ENCODE measurements at places on chromosomes 3 and 15.

DNA sequence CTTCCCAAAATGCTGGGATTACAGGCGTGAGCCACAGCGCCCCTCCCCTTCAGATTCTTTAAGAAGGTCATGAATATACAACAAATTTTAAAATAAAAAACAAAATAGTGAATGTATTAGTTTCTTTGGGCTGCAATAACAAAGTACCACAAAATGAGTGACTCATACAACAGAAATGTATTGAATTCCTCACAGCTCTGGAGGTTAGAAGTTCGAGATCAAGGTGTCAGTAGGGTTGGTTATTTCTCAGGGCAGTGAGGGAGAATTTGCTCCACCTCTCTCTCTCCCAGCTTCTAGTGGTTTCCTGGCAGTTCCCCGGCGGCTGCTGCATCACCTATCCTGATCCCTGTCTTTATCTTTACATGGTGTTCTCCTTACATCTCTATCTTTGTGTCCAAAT lies 804.0 kb downstream of the ROBO1 start:
- no peak for DNase-seq

DNA sequence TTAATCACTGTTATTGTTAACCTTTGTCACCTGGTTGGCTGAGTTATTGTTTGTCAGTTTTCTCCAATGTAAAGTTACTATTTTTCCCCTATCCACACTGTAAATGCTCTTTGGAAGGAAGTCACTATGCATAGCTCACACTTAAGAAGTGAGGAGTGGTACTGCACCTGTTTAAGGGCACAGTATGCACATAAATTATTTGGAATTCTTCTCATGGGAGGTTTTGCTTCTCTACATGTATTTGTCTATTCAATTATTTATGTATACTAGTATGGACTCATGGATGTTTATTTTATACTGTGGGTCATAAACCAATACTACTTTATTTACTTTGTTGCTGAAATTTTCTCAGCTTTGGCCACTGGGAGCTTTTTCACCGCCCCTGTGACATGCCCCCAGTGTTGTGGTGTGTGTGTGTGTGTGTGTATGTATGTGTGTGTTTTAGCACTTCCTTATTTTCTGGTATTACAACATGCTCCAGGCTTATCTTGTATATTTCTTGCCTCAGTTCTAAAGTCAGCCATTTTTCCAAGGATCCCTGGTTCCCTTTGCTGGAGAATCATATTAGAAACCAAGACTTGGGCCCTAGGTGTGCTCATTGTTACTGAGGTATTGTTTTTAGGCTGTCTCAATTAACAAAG lies 290.5 kb downstream of the KBTBD8 start:
- DNase-seq, result no peak

- DNase-seq, result no peak
Measured at GRCh38 chr3:147654827-147655226, 245.7 kb downstream of the ZIC1 start.

GRCh38 chr3:39192490-39193092 lies at the start of gene XIRP1:
Gene XIRP1, minus strand, starts transcription at chr3:39192595. Its CDS starts 3,150 bp downstream, at chr3:39189445.
- DNase-seq, result no peak

GRCh38 chr3:13013994-13014754 lies 59.1 kb downstream of the IQSEC1 start:
- no peak for DNase-seq

GRCh38 chr3:3031326-3031725 lies 78.8 kb downstream of the IL5RA start:
- no peak for DNase-seq

GRCh38 chr3:126672340-126672739 lies 17.4 kb upstream of the TXNRD3 start:
- no peak for DNase-seq

DNA sequence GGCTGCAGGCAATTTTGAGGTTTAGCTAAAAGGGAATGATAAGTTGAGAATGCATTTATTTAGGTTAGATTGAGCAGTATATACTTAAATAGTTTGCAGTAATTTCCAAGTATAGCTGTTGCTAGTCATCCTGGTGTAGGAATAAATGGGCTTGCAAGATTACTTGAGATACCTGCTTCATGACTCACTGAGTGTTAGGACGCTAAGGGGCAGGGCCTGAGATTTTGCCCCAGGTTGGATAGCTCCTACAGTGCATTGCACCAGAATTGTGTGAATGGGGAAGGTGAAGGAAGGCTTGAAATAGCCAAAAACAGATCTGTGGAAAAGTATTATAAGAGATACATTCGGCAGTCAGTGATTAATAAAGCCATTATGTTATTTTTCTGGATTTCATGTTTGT lies 72.8 kb downstream of the KCNH8 start:
- no peak for DNase-seq

- no peak for DNase-seq
Measured at GRCh38 chr15:42282344-42282743, 9.1 kb upstream of the TMEM87A start.

- DNase-seq, result no peak
Measured at GRCh38 chr3:156694536-156694935, 20.1 kb downstream of the TIPARP start.

- no peak for DNase-seq
Measured at GRCh38 chr15:26771578-26772153, 1.2 kb downstream of the GABRB3 start.

DNA sequence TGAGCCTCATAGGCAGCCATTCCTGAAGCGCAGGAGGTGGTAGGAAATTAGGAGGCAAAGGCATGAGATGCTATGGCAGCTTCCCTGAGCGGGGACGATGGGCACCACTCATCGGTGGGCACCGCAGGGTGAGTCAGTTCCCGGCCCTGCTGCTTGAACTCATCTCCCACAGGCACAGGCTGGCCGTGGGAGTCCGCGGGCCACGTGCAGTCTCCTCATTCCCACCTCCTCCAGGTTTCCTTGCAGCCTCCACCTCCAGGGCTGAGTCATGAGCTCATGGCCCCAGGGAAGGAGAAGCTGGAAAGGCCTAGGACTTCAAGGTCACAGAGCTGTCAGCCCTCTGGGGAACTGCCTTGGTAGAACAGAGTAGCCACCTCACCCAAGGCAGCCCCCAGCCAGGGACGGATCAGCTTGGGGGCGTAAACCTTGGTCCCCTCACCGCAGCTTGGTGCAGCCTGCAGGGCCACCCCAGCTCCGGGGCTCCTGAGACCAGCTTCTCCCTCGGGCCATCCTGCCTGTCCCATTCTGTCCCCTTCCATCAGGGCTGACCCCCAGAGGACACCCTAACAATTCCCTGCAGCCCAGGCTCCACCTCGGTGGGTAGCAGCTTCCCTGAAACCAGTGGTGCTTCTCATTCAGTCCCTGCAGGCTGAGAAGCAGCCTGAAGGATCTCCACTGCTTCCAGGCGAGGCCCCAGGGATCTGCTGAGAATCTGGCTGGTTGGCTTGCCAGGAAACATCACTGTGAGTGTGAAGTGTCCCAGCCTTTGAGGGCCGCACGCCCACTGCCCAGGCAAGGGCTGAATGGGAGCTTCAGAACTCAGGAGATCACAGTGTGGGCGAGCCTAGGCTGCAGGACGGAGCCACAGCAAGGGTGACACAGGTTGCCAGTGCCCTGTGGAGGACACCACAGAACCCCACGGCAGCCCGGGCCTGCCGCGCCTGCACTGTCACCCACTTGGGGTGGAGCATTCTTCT lies 150.7 kb upstream of the MEF2A start:
- no peak for DNase-seq

DNA sequence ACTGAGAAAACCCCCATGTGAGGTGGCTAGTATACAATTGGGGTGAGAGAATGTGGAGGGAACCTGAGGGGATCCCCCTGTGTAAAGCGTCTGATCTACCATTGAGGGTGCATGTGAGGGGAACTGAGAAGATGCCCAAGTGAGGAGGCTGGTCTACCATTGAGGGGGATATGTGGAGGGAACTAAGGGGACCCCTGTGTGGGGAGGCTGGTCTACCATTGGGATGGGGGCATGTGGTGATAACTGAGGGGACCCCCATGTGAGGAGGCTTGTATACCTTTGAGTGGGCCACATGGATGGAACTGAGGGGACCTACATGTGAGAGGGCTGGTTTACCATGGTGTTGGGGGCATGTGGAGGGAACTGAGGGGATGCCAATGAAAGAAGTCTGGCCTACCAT lies 160.8 kb downstream of the FBLN2 start:
- DNase-seq, result no peak

DNA sequence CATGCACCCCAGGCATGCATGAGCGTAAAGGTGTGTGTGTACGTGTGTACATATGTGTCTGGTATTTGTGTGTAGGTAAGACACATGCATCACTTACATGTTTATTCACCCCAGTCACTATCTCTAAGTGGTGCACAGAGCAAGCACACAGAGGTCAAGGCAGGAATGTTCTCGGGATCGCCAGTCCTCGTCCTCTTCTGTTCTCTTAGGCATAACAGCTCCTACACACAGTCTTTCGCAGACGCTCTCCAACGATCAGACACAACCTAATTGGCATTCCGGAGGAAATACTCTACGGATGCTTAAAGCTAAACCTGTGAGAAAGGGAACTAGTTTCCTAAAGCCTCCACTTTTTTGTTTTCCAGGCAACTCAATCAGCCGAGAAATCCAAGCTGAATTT lies 95.9 kb downstream of the ADAMTS17 start:
- DNase-seq, result no peak

GRCh38 chr3:6739288-6739687 lies 121.6 kb upstream of the GRM7 start:
- no peak for DNase-seq

GRCh38 chr3:69385123-69385722 lies 665 bp downstream of the FRMD4B start:
- DNase-seq, result no peak

DNA sequence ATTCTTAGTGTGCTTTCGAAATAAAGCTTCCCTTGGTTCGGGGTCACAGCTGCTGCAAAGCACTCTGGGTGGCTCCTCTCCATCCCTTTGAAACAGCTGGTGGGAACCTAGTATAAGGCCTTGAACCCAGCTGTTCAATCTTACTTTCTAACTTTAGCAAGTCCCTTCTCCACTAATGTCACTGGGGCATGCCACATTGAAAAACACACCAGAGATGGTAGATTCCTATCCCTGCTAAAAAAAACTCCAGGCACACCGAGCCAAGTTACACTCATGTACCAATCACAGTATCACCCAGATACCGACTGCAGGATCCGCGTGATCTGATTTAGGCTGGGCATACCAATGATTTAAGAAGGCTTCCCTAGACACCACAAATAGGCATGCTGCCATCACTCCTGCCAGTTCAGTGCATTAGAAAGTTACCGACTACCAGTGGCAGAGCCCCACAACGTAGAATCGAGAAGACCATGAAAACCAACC lies 65.0 kb downstream of the WWTR1 start:
- DNase-seq, result no peak

DNA sequence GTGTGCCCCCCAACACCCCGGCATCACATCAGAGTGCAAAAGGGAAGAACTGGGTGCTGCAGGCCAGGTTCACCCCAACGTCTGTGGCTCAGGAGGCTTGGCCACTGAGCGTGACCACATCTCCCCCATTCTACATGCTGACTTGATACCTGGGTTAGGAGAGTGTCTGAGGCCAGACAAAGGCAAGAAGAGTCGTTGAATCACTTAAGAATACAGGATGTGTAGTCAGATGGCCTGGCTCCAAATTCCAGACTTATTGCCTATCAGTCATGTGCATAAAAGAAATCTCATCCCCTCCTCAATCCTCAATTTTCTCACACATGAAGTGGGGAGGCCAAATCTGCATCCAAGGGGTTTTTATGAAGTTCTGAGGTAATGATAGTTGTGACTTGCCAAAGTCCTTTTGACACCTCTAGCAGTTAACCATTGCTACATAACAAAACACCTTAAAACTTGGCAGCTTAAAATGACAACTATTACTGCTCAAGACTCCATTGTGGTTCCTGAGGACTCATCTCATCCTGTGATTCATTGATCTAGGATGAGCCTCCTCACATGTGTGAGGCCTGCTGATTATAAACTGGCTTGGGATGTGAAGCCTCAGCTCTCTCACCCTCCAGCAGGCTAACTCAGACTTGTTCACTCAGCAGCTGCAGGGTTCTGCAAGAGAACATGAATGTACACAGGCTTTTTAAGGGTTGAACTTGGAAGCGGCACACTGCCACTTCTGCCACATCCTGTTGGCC lies 138.8 kb upstream of the TLE3 start:
- no peak for DNase-seq

DNA sequence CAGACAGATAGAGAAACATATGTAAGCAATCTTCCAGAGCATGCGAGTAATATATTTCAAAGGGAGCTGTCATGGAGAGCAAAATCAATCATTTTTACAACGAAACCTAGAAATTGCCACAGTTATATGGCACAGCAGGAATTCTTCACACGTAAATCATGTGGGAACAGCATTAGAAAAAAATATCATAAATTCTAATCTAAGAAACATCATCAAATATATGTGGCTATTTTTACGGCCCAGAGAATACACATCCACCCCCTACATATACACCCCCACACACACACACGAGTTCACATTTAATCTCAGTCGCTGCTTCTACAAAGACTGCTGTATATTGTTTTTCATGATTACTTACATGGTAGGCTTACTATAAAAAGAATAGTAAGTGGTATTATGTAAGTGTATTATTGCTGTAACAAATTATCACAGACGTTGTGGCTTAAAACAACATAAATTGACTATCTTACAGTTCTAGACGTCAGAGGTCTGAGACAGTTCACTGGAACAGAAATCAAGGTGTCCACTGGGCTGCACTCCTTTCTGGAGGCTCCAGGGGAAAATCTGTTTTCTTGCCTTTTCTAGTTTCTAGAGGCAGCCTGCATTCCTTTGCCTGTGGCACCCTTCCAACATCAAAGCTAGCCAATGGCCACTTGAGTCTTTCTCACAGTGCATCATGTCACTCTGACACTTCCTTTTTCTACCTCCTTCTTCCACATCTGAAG lies 363.3 kb downstream of the ULK4 start:
- DNase-seq, result no peak

- no peak for DNase-seq
Measured at GRCh38 chr3:113614402-113614801, 82.0 kb downstream of the USF3 start.
